Stimulated activated CD8-positive, alpha-beta memory T cell treated with anti-CD3 and anti-CD28 coated beads, Interleukin-7, amount 100 ng/mL, for 1 hour (primary cell): ENCODE measurements at places on chromosomes 7 and 10.

DNA sequence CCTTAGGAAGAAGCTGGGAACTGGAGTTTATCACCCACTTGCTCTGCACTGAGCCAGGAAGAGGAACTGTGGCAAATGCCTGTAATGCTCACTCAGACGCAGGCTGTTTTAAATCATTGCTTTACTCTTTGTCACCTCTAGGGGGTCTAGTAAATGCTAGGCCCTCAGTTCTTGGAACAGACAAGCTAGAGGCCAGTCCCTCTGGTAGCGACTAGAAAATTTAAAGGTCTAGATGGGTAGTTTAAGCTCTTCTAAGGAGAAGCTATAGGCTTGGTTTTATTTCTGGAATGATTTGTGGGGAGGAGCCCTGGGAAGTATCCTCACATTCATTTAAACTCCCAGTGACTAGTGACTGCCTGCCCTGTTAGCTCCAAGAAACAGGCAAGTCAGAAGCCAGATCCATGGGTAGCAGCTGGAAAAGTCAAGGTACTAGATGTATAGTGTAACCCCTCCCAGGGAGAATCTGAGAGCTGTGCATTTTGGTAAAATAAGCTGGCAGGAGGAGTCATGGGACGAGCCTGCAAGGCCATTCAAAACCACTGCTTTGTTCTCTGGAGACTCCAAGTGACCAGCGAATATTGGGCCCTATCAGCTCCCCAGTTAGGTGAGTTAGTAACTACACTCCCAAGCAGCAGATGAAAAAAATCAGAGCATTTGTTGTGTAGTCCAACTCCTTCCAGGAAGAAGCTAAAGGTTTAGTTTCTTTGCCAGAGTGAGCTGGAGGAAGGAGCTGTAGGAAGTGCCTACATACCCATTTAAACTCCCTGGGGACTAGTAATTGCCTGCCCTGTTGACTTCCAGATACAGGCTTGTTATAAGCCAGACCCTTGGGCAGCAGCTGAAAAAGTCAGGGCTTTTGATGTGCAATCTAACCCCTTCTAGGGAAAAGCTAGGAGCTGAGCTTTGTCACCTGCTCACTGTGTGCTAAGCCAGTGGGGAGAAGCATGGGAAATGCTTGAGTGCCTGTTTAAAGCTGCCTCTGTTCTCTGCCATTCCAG, 68.9 kb downstream of the DYNC1I1 start:
- DNase-seq = no peak

DNA sequence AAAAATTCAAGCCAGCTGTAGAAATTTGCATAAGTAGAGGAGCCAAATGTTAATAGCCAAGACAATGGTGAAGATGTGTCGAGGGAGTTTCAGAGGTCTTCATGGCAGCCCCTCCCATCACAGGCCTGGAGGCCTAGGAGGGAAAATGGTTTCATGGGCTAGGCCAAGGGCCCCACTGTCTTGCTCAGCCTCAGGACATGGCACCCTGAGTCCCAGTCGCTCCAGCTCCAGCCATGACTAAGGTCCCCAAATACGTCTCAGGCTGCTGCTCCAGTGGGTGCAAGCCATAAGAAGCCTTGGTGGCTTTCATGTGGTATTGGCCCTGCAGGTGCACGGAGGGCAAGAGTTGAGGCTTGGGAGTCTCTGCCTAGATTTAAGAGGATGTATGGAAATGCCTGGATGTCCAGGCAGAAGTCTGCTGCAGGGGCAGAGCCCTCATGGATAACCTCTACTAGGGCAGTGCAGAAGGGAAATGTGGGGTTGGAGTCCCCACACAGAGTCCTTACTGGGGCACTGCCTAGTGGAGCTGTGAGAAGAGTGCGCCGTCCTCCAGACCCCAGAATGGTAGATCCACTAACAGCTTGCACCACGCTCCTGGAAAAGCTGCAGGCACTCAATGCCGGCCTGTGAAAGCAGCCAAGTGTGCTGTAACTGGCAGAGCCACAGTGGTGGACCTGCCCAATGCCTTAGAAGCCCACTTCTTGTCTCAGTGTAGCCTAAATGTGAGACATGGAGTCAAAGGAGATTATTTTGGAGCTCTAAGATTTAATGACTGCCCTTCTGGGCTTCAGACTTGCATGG, 19.2 kb downstream of the TBATA start:
- DNase-seq = no peak

- DNase-seq = no peak
Observed at GRCh38 chr10:127989481-127990012, 82.6 kb downstream of the PTPRE start.

DNA sequence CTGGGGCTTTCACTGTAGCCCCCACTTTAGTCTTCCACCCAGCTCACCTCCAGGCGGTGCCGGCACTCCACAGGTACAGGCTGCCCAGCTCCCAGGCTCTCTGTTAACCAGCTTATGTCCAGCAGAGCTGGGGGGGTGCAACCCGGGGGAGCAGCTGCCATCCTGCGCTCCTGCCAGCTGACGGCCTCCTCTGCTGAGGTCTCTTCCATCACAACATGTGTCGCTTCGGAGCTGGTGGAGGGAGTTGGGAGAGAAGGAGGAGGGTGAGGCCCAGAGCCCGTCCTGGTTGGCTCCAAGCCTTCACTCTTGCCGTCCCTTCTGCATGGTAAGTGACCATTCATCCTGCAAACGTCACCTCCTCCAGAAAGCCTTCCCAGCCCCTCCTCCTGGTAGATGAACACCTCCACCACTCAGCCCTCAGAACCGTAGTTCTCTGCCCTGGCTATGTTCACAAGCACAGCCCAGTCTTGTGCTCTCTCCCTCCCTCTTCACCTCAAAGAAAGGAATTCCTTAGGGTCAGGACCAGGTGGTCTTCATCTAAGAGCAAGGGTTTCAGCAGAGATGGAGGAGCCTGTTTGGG, 1.6 kb downstream of the POLM start:
- no peak for DNase-seq

GRCh38 chr10:125149680-125150047, 10.7 kb downstream of the CTBP2 start:
- no peak for DNase-seq
